ENCODE measurements at places on chromosomes 1 and 21. TPM values are rescaled to one million over a fixed set of nuclear protein-coding genes. Genes with fewer than 3 reads are reported as not detected.

The LCE3E gene
- not detected for total RNA-seq

The MMP23B gene
- total RNA-seq = 4.9 TPM

The ZNF593OS gene
- not detected for total RNA-seq

The PYHIN1 gene
- not detected for total RNA-seq

The EMC1 gene
- total RNA-seq = 64.5 TPM

The SMCP gene
- total RNA-seq = not detected

The CAPN8 gene
- total RNA-seq = not detected

The TSSK3 gene
- total RNA-seq = not detected

The SERTAD4 gene
- 10.6 TPM for total RNA-seq

The OLFM3 gene
- not detected for total RNA-seq

The ARTN gene
- 3.9 TPM for total RNA-seq

All from kidney epithelial cell (primary cell).